NCI-H460 (cell line): ENCODE measurements at places on chromosomes 5 and 9.

DNA sequence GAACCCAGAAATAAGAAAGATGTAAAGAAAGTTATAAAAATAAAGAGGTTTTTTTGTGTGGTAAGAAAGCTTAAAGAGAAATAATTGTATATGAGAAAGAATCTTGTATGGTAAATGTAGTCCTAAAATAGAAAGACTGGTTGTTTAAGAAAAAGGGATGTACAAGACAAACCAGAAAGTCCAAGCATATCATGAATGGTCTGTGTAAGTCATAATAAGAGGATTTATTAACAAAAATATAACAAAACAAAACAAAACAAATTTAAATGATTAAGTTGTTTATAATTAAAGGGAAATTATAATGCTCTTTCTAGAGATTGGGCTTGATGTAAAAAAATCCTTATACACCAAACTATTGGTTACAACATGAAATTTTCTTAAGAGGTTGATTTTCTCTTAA lies 590.4 kb upstream of the PTGER4 start:
- no peak for DNase-seq

GRCh38 chr5:74316064-74316603 lies 324.4 kb downstream of the ENC1 start:
- peak; percentile 11 for DNase-seq

DNA sequence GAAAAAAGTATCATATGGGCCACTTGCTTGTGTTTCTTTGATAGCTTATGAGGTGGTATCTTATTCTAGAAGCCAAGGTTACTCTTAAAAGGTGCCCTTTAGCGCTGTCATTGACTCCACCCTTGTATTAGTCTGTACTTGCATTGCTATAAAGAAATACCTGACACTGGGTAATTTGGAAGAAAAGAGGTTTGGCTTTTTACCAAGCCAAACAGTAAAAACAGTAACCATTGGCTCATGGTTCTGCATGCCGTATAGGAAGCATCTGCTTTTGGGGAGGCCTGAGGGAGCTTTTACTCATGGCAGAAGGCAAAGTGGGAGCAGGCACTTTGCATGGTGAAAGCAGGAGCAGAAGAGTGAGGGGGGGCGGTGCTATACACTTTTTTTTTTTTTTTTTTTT lies 87.4 kb downstream of the TEK start:
- no peak for DNase-seq

DNA sequence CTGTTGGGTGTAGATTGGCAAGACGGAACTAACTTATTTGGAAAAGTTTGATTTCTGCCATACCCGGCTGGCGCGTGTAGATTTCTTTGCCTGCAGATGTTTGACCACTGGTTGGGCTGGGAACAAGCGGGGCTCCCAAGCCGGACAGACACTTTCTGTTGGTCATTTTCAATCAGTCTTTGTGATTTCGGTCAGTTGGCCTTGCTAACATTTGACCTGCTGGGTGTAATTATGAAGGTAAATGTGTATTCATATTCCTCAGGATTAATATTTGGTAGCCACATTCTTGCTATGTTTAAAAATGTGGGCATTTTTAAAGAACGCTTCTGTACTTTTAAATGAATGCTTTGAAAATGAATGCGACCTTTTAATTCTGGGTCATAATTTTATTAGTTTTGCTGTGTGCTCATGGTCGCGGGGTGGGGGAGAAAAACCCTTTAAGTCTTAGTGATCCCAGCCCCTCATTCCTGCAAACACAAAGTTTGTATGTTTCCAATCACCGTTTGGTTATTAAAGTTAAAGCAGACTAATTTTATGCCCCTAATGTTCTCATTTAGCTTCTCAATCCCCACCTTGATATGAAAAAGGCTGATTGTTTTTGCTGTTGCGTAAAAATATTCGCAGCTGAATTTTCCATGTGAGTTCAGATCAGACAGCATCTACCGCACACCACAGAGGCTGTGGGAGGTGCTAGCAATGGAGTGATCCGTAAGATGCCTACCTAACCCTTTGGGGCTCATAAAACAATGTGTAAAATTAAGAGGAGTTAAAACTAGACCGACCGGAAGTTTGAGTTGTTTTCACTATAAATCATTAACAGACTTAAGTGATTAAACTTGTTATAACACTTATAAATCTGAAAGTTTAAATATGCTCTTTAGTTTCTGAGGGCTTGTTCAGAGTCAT lies 1.5 kb downstream of the RASGRF2 start:
- no peak for DNase-seq
